Lung microvascular endothelial cell (primary cell): ENCODE measurements at places on chromosomes 7 and 10.
A peak's percentile ranks its signal among the peaks of the same experiment; 100 is the strongest.

- no peak for DNase-seq
Measured at GRCh38 chr7:75743455-75743859, 4.7 kb upstream of the HIP1 start.

- DNase-seq = peak; percentile 15
Measured at GRCh38 chr7:12754179-12754578, 66.7 kb downstream of the ARL4A start.

GRCh38 chr10:8380833-8381496 lies 326.5 kb downstream of the GATA3 start:
- no peak for DNase-seq

DNA sequence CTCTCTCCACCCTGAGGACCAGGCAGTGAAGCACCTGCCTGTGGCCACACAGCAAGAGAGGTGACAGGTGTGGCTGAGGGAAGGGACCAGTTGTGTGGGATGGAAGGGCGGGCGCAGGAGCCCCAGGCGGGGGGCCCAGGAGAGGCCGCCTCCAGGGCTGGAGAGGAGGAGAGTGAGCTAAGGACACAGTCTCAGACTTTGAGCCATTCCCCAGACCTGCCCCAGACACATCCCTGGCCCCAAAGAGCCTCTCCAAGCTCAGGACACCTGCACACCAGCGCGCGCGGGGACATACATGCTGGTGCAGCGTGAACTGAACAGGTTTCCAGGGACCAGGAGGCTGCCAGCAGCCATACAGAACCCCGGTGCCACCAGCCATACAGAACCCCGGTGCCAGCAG lies 237.3 kb downstream of the MAD1L1 start:
- no peak for DNase-seq
